ENCODE measurements at places on chromosomes 16 and 17.
A peak's percentile ranks its signal among the peaks of the same experiment; 100 is the strongest.

DNA sequence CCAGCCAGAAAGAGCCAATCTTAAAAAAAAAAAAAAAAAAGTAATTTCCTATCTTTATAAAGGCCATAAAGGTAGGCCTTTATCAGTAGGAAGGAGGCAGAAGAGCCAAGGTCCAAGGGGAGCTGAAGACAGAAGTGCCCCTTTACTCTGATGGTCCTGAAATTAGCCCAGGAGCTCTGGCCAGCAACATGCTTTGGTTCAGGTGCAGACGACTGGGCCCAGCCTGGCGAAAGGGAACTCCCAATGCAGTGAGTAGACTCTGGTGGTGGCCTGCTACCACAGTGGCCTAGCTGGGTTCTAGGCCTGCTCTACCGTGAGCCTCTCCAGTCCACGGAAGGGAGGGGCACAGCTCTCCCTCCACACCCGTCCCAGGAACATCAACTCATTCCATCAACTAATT lies 23.1 kb upstream of the MEIOB start:
- no peak for DNase-seq

DNA sequence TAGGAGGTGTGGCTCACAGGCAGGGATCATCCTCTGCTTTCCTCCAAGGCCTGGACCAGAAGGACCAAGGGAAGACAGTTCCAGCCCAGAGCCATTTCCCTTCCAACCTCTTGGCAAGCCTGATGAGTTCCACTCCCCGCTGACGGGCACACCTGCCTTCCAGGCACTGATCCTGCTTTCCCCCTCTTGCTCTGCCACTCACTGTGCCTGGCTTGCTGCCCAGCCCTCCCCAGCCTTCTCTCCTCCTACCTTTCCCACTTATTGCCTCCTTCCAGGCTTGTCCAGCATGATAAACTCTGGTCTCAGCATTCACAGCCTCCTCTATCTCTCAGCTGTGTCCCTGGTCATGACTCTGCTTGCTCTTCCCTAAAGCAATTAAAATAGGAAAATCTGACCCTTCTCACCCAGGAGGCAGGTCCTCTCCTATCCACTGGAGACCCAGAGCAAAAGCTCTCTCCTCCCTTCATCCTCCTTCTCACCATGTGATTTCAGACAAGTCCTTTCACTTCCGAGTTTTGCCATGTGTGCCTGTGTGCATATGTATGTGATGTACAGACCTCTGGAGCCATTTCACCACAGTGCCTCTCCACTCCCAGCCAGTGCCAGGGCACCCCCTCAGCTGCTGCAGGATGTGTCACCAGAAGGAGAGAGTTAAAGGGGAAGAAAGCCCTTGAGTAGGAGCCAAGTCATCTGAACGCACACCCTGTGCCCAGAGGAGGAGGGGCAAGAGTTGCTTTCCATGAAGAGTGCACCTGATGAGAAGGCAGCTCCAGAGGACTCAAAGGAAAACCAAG lies 13.4 kb upstream of the TMEM170A start:
- DNase-seq = no peak

DNA sequence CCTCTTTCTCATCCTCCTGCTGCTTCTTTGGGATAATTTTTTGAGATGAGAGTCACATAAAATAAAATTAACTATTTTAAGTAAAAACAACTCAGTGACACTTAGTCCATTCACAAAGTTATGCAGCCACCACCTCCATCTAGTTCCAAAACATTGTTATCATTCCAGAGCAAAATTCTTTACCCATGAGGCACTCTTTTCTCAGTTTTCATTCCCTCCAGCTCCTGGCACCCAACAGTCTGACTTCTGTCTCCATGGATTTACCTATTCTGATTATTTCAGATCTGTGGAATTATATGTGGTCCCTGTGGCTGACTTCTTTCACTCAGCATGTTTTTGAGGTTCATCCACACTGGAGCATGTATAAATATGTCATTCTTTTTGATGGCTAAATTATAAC lies 239.9 kb upstream of the DYNLRB2 start:
- no peak for DNase-seq

DNA sequence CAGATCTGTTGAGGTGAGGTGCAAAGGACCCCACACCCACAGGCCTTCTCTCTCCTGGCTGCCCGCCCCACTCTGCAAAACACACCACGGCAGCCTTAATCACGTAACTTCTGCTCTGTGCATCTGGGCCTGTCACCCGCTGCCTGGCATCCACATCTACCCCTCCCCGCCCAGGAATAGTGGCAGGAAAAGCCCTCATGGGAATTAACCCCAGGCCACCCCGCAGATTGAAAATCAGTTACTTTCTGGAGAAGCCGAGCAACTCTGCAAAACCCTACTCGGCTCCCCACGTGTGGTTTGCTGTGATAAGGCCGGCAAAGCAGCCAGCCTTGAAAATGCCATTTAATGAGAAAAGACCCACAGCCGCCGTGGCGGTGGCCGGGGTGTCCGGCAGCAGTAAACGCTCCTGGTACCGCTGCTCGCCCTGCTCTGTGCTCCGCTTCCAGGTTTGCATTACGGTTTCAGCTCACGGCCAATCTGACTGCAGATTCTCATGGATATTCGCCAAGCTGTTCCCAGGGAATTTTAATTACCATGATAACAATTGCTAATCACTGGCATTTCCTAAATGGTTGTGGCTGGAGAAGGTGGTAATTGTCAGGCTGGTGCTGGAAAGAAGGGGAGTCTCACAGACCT lies 78.0 kb upstream of the DOC2B start:
- no peak for DNase-seq

GRCh38 chr16:11684231-11685025 lies 16.2 kb downstream of the SNN start:
- DNase-seq = no peak

- no peak for DNase-seq
These were observed 560 bp downstream of the EFNB3 start for GRCh38 chr17:7705269-7706255.

DNA sequence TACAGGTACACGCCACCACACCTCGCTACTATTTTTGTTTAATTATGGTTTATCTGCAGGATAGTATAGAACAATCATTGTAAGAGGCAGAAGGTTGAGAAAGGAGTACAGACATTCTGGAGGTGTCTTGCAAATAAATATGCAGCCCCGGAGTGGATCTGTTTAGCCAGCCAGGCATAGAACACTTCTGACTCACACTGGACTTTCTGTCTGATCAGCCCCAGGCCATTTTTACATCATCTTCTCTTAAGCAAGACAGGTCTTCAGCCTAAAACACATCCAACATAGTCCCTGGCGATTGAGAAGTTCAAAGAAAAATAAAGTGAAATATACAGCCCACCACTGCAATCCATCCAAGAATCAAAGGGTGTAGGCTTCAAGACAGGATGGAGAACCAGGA lies 81.4 kb downstream of the XYLT1 start:
- DNase-seq = no peak

GRCh38 chr17:28760601-28761562 lies 17.1 kb downstream of the TRAF4 start:
- DNase-seq = no peak

GRCh38 chr16:84314814-84315213 lies 20.1 kb downstream of the WFDC1 start:
- no peak for DNase-seq

- no peak for DNase-seq
These were observed 193.7 kb upstream of the TBX2 start for GRCh38 chr17:61205931-61206330.

GRCh38 chr16:61374071-61374470 lies 662.2 kb downstream of the CDH8 start:
- no peak for DNase-seq

GRCh38 chr17:78330570-78331224 lies 29.2 kb downstream of the SOCS3 start:
- DNase-seq = no peak

- DNase-seq = peak; percentile 61
These were observed 53.7 kb downstream of the SNX20 start for GRCh38 chr16:50627419-50627818.

DNA sequence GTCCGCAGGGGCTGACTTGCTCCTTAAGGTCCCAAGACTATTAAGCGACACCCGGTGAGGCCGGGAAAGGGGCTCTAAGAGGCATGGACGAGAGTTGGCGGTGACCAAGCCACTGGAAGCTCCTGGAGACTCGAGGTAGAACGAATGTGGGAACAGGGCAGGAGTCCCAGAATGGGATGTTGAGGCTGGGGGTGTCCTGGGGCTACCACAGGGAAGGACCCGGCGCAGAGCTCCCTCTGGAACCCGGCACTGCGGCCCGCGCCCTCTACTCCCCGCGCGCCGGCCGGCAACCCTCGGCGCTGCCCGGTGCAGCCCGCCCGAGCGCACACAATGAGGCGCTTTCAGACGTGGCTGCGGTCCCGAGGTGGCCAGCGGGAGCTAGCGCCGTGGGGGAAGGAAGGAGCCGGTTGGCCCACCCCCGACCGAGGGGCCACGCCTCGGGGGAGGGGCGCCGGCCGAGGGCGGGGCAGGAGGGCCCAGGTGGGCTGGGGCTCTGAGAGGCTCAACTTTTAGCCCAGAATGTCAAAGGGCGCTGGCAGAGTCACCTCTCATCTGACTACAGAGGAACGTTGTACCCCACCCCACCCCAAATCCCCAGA lies at the start of gene CHST6:
CHST6 (minus strand) TSS at position 366 of the 599 bp plus-strand sequence. CDS start 15,613 bp downstream, outside the sequence.
- DNase-seq = no peak

DNA sequence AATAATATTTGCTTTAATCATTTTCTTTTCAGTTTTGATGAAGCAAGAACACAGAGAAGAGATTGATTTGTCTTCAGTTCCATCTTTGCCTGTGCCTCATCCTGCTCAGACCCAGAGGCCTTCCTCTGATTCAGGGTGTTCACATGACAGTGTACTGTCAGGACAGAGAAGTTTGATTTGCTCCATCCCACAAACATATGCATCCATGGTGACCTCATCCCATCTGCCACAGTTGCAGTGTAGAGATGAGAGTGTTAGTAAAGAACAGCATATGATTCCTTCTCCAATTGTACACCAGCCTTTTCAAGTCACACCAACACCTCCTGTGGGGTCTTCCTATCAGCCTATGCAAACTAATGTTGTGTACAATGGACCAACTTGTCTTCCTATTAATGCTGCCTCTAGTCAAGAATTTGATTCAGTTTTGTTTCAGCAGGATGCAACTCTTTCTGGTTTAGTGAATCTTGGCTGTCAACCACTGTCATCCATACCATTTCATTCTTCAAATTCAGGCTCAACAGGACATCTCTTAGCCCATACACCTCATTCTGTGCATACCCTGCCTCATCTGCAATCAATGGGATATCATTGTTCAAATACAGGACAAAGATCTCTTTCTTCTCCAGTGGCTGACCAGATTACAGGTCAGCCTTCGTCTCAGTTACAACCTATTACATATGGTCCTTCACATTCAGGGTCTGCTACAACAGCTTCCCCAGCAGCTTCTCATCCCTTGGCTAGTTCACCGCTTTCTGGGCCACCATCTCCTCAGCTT lies 45.0 kb downstream of the ESRP2 start:
- DNase-seq = no peak

GRCh38 chr17:19619705-19620325 lies 28.7 kb upstream of the ALDH3A2 start:
- DNase-seq = no peak

- DNase-seq = no peak
These were observed 7.2 kb downstream of the SGSM2 start for GRCh38 chr17:2344528-2344927.

- no peak for DNase-seq
These were observed 19.9 kb upstream of the FAM20A start for GRCh38 chr17:68621065-68621464.

DNA sequence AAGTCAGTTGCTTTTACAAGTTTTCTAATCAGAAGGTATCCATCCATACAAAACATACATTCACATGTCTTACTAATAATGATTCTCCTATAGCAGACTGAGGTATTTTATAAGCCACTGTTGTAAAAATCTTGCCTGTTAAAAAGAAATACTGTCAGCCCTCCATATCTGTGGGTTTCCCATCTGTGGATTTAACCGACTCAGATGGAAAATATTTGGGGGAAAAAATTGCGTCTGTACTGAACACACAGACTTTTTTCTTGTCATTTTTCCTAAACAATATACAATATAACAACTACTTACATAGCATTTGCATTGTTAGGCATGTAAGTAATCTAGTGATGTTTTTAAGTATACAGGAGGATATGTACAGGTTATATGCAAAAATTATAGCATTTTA lies 90.4 kb downstream of the PARN start:
- DNase-seq = no peak

- DNase-seq = no peak
These were observed 606.2 kb downstream of the WWOX start for GRCh38 chr16:78705694-78706093.

GRCh38 chr16:19757026-19757425 lies 39.0 kb downstream of the IQCK start:
- DNase-seq = no peak

DNA sequence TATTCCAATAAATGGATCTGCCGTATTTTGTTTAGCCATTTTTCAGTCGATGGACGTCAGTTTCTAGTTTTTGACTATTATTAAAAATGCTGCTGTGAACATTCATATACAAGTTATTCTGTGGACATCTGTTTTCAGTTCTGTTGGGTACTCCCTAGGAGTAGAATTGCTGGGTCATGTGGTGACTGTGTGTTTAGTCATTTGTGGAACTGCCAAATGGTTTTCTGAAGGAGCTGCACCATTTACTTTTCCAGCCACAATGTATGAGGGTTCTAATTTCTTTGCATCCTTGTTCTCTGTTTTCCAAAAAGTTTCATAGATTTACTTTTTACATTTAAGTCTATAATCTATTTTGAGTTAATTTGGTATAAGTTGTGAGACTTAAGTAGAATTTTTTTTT lies 29.5 kb downstream of the CYLD start:
- DNase-seq = no peak

DNA sequence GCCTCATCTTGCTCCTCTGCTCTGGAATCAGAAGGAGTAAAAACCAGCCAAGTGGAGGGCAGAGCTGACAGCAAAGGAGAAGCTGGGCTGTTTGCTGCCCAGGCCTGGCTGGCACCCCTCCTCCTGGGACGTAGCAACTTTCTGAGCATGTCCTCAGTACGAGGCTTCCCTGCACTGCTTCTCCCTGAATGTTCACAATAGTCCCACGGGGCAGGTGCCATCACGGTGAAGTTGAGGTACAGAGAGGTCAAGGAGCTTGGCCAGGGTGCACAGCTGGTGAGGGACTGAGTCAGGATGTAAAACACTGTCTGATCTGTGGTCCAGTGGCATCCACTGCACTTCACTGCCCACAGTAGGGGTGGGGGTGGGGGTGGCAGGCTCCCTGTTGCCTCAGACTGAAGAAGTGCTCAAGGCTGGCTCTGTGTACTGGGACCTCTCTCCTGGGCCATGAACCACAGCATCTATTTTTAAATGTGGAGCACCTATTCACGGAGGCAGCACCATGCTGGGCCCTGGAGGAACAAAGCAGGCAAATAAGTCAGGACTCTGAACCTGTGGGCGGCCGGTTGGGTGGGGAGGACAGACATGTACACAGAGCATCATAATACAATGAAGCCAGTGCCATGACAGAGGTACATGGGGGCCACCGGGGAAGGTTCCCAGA lies 369.5 kb downstream of the SEC14L1 start:
- DNase-seq = no peak

- peak; percentile 50 for DNase-seq
These were observed 99.6 kb downstream of the ADCY9 start for GRCh38 chr16:4016658-4017057.

- no peak for DNase-seq
These were observed 24.9 kb downstream of the CDC42EP4 start for GRCh38 chr17:73286863-73287296.

GRCh38 chr16:89216315-89217137 lies 977 bp upstream of the ZNF778 start:
- DNase-seq = peak; percentile 85
